ENCODE measurements at places on chromosomes 7 and 10.

GRCh38 chr7:151488096-151488495 is 31.6 kb downstream of the RHEB start:
- no peak for DNase-seq

DNA sequence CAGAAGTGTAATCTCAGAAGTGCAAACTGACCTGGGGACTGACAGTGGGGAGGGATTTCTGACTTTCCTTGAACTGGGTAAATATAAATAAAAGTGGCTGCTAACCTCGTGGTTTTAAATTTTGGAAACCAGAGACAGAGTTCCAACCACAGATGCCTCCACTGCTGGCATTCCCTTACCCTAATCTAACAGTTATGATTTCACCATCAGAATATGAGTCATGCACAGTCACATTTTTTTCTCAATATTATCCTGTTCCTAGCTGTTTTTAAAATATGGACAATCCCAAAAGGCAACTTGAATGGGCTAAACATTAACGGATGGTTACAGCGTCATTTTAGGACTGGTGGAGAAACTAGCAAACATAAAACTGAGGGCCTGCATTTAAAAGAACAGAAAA is 264.3 kb upstream of the INHBA start:
- no peak for DNase-seq

DNA sequence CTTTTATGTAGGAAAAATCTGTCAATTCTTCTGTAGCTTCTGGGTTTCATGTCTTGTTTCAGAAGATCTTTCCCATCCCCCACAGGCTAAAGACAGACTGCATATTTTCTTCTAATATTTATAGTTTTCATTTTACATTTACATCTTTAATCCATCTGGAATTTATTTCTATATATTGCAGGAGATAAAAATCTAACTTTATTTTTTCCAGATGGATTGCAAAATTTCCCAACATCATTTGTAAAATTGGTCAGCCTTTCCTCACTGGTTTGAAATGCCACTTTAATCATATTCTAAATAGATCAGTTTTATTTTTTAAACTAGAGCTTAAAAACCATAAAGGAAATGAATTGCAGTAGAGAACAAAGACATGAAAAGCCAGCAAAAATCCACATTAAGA is 46.9 kb downstream of the TMEM26 start:
- no peak for DNase-seq

GRCh38 chr10:101513733-101514132 is 74.3 kb downstream of the POLL start:
- DNase-seq = no peak

GRCh38 chr10:29949411-29950011 is 109.9 kb downstream of the JCAD start:
- DNase-seq = no peak

GRCh38 chr7:44094883-44095592 is 9.1 kb upstream of the AEBP1 start:
- DNase-seq = no peak

DNA sequence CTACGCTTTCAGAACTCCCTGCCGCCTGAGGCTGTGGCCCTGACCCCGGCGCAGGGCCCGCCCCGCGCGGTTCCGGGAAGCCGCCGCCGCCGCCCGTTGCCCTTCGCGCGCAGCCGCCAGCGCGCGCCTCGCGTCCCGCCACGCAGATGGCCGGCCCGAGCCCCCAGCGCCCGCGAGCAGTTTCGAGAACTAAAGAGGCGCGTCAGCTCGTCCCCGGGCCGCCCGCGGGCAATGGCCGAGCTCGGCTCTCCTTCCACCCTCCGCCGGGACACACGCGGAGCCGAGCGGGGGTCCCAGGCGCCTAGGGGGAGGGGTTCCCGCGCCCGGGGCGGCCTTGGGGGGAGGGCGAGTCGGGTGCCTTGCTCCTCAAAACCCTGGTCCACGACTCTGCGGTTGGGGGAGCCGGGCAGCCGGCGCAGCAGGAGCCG is 1.8 kb downstream of the HNRNPF start:
- DNase-seq = peak; percentile 68

- no peak for DNase-seq
Observed at GRCh38 chr7:142083605-142084004, 27.9 kb upstream of the MGAM2 start.

GRCh38 chr10:30587522-30588031 is 42.0 kb downstream of the LYZL2 start:
- DNase-seq = no peak

GRCh38 chr10:124612611-124613498 is 131.3 kb downstream of the FAM53B start:
- DNase-seq = peak; percentile 25

- DNase-seq = peak; percentile 28
Observed at GRCh38 chr10:73998929-73999691, 1.2 kb downstream of the VCL start.

DNA sequence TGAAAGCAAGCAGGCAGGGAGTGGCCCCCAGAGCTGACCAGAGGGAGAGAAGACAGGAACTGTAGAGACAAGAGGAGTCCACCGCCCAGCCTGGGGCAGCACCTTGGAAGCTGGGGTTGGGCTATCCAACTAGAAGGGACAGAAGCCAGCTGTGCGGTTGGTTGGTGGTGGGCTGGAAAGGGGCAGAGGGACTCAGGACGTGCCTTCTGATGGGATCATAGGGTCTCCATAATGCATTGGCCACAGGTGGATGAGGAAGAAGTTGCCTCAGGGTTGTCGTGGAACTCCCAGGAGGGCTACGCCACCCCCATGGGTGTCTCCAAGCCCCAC is 114.0 kb upstream of the RET start:
- peak; percentile 11 for DNase-seq

DNA sequence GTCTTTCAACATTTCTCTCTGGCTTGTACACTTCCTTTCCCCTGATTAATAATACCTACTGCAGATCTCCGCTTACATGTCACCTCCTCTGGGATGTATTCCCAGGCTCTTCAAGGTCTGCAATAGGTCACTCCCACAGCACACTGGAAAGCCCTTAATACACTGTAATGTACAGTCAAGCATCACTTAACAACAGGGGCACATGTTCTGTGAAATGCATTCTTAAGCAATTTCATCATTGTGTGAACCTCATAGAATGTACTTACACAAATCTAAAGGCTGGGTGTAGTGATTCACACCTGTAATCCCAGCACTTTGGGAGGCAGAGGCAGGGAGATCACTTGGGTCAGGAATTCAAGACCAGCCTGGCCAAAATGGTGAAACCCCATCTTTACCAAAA is 1.9 kb downstream of the COX15 start:
- no peak for DNase-seq

DNA sequence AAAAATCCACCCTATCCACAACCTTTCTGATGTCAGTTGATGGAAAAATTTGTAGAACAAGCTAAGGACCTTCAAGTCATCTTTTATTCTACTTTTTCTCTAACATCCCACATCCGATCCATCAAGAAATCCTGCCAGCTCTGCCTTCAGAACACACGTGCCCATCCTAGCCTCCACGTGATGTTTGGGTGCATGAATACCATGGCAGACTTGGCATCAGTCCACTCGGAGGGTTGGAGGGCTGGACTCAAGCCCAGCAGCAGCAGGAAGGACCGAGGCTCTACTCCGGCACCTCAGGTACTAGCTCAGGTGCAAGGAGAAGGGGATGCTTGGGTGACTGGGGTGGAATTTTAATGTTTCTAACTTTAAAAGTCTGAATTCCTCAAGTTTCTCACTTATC is 428.6 kb downstream of the DPP6 start:
- DNase-seq = no peak

GRCh38 chr7:10040674-10041073 is 933.0 kb upstream of the PHF14 start:
- DNase-seq = no peak

- no peak for DNase-seq
Observed at GRCh38 chr10:104447906-104448305, 94.3 kb downstream of the CFAP58 start.

Measured in activated CD4-positive, alpha-beta memory T cell treated with anti-CD3 and anti-CD28 coated beads, Interleukin-2, amount 10 ng/mL, durations not matched to agents 7 days and 5 days (primary cell).